ENCODE measurements at places on chromosomes 1 and 21. TPM values are rescaled to one million over a fixed set of nuclear protein-coding genes. Genes with fewer than 3 reads are reported as not detected.

CD164L2 gene
- total RNA-seq, result 6.4 TPM

CFHR4 gene
- not detected for total RNA-seq

FMN2 gene
- total RNA-seq, result 0.76 TPM

- no peak overlapping the region for H3K4me3 ChIP-seq
- no peak overlapping the region for H3K27ac ChIP-seq
- H3K27me3 ChIP-seq, result no peaks in the 10 kb centered on the region
- no peaks in the 10 kb centered on the region for H3K4me1 ChIP-seq
- no peak for DNase-seq
Measured at GRCh38 chr1:214400131-214400530, 119.2 kb downstream of the SMYD2 start.

DNA sequence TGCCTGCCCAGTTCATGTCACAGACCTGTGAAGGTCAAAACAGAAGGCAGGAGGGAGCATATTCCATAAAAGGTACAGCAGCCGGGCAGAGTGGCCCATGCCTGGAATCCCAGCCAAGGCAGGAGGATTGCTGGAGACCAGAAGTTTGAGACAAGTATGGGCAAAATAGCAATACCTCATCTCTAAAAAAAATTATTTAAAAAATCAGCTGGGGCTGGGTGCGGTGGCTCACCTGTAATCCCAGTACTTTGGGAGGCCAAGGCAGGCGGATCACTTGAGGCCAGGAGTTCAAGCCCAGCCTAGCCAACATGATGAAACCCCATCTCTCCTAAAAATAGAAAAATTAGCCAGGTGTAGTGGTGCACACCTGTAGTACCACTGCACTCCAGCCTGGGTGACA, 64.5 kb downstream of the RUNX3 start:
- H3K27ac ChIP-seq, result no peak overlapping the region
- no peak for DNase-seq
- no peaks in the 10 kb centered on the region for H3K27me3 ChIP-seq
- H3K4me1 ChIP-seq, result peaks cover 26% of the 10 kb centered on the region
- H3K4me3 ChIP-seq, result no peak overlapping the region

ADCY10 gene
- not detected for total RNA-seq

KPRP gene
- total RNA-seq, result not detected

DNA sequence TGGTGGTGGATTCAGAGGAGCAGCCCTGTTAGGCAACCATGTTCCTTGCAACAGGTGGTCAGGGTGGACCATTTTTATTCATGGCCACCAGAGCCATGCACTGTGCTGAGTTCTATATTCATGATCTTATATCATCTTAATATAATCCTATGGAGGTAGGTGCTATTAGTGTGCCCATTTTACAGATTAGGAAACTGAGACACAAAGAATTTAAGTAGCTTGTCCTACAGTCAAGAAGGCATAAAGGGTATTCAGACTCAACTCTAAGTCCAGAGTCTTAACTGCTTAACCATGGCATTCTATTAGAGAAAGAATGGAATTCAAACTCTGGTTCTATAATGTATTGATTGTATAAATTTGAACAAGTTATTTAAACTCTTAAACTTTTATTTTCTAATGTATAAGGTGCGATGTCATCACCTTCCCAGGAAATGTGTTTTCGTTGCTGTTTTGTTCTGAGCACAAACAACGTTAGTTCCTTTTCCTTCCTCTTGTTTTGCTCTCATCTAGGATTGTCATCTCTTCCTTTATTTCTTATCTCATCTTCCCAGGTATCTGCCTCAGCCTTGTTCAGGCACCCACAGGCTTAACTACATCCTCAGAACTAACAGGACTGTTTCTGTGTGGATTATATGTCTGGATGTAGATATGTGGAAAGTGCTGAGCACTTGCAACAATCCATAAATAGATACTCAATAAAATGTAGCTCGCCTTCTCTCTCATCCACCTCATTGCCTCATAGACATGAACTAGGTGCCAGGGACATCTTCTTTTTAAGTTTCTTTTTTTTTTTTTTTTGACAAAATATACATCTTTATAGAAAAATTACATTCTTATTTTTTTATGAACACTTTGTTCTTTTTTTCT, 207.1 kb downstream of the NFIA start:
- DNase-seq, result no peak
- peaks cover 22% of the 10 kb centered on the region for H3K4me1 ChIP-seq
- H3K36me3 ChIP-seq, result no peaks in the 10 kb centered on the region
- no peaks in the 10 kb centered on the region for H3K27me3 ChIP-seq
- H3K4me3 ChIP-seq, result no peak overlapping the region

GRCh38 chr1:156167536-156167935, 14.2 kb downstream of the SEMA4A start:
- no peak overlapping the region for H3K27ac ChIP-seq
- H3K36me3 ChIP-seq, result no peaks in the 10 kb centered on the region
- no peak for DNase-seq

AMY2B gene
- 26.5 TPM for total RNA-seq

- peak within 1 kb of the TSS; percentile 94 for H3K27ac ChIP-seq
- DNase-seq, result peak; percentile 96
- peak within 1 kb of the TSS; percentile 96 for H3K4me3 ChIP-seq
- no peaks in the 10 kb centered on the region for H3K27me3 ChIP-seq
- H3K36me3 ChIP-seq, result peaks cover 3% of the 10 kb centered on the region
Measured at GRCh38 chr1:156114101-156114918, at the start of gene LMNA. LMNA (plus strand) TSS chr1:156114711; CDS start chr1:156114919, 208 bp downstream.

PLEKHG5 gene
- total RNA-seq, result 31.4 TPM

Data from upper lobe of left lung (tissue), 6 donors.